ENCODE measurements at places on chromosomes 4 and X. TPM values are rescaled to one million over a fixed set of nuclear protein-coding genes. Genes with fewer than 3 reads are reported as not detected.

The TREX2 gene
- 0.92 TPM for polyA plus RNA-seq

The RNF4 gene
- 66.5 TPM for polyA plus RNA-seq

The MAGEB2 gene
- polyA plus RNA-seq = not detected

The FGF5 gene
- polyA plus RNA-seq = 0.14 TPM

The LRAT gene
- polyA plus RNA-seq = 1.1 TPM

The STOX2 gene
- 9.7 TPM for polyA plus RNA-seq

The SLITRK4 gene
- 14.9 TPM for polyA plus RNA-seq

The CPXCR1 gene
- polyA plus RNA-seq = not detected

The TRPC5OS gene
- polyA plus RNA-seq = 0.10 TPM

The STBD1 gene
- polyA plus RNA-seq = 1.6 TPM

The XAGE1A gene
- not detected for polyA plus RNA-seq

The P2RY4 gene
- 0.14 TPM for polyA plus RNA-seq

Data from left renal cortex interstitium (tissue), 4 donors.